Heart left ventricle (tissue), 16 donors: ENCODE measurements at places on chromosomes 7 and 10.

DNA sequence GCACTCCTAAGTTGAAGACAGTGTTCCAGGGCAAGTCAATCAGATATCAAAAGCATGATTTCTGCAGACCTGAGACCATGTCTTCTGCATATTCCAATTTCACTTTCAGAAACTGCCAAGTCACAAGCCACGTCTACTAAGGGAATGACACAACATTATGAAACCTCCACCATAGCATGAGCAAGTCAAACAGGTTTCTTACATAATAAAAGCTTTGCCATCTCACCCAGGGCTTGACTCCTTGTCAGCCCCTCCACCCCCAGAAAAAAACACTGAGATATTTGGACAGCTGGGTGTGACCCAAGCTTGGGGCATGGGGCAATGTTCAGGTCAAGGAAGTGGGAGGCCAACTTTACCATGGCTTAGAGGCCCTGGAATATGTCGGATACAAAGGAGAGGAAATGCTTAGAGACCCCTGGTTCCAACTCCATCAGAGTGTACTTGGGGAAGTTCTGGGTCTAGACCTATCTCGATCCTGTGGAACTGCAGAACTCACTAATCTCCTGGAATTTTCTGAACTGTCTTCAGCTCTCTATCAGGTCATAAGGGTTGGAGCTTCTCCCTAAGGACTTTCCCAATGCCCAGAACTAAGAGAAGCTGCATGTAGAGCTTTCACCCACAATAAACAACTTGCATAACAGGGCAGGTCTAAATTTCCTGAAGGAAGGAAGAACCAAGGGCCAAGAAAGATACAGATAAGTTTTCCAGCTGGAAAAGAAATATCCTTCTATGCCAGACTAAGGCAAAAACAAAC, 80.6 kb upstream of the NAMPT start:
- H3K4me1 ChIP-seq = no peaks in the 10 kb centered on the region
- H3K4me3 ChIP-seq = no peak overlapping the region
- no peak for DNase-seq
- no peaks in the 10 kb centered on the region for H3K27me3 ChIP-seq

- H3K27ac ChIP-seq = no peak overlapping the region
- H3K4me1 ChIP-seq = no peaks in the 10 kb centered on the region
- H3K36me3 ChIP-seq = no peaks in the 10 kb centered on the region
- no peak for DNase-seq
These were observed 504.5 kb downstream of the XPNPEP1 start for GRCh38 chr10:109418795-109419194.

GRCh38 chr7:84589012-84589411, 394.4 kb upstream of the SEMA3A start:
- no peak overlapping the region for H3K4me3 ChIP-seq
- DNase-seq = no peak
- H3K36me3 ChIP-seq = no peaks in the 10 kb centered on the region
- no peaks in the 10 kb centered on the region for H3K27me3 ChIP-seq
- H3K27ac ChIP-seq = no peak overlapping the region

- peaks cover 24% of the 10 kb centered on the region for H3K4me1 ChIP-seq
- no peaks in the 10 kb centered on the region for H3K27me3 ChIP-seq
- H3K36me3 ChIP-seq = no peaks in the 10 kb centered on the region
- H3K27ac ChIP-seq = no peak overlapping the region
- H3K4me3 ChIP-seq = no peak overlapping the region
- no peak for DNase-seq
These were observed 7.8 kb upstream of the OPN4 start for GRCh38 chr10:86646532-86646931.

DNA sequence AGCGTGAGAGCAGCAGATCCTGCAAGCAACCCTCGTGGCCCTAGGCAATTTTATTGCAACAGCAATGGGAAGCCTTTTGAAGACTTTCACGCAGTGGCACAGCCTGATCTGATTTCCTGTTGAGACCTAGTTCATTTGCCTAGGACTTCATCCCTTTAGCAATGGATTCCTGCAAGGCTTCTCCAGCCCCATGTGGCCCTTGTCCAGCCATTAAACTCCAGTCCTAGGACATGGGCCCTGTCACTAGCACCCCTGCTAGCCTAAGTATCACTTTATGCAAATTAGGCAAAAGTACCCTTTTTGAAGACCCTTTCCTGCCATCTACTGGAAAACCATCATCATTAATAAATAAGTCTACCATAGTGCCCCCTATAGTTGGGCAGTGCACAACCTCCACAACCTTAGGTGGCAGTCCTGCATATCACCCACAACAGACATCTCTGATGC, 379.4 kb downstream of the GALNT17 start:
- DNase-seq = no peak
- H3K4me1 ChIP-seq = no peaks in the 10 kb centered on the region
- H3K27me3 ChIP-seq = no peaks in the 10 kb centered on the region
- H3K4me3 ChIP-seq = no peak overlapping the region
- no peak overlapping the region for H3K27ac ChIP-seq
- no peaks in the 10 kb centered on the region for H3K36me3 ChIP-seq

DNA sequence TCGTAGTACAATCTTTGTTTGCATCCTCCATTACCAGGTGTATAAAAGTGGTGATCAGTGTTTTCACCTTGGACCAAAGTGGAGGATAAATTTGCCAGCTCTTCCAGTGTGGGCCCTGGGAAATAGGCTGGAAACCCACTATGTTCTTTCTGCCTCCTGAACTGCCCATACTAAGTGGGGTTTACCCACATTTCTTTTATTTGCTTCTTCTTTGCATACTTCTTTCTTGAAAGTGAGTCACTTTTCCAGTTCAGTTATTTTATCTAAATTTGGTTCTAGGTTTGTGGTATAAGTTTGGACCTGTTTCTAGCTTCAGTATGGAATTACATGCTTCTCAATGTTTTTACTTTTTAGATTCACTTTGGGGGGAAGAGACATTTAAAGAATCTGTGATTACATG, 126.2 kb upstream of the ACBD5 start:
- DNase-seq = no peak
- no peak overlapping the region for H3K4me3 ChIP-seq

GRCh38 chr10:88318803-88319202, 264.3 kb downstream of the RNLS start:
- no peaks in the 10 kb centered on the region for H3K4me1 ChIP-seq
- no peak overlapping the region for H3K27ac ChIP-seq
- no peaks in the 10 kb centered on the region for H3K36me3 ChIP-seq
- no peak for DNase-seq

DNA sequence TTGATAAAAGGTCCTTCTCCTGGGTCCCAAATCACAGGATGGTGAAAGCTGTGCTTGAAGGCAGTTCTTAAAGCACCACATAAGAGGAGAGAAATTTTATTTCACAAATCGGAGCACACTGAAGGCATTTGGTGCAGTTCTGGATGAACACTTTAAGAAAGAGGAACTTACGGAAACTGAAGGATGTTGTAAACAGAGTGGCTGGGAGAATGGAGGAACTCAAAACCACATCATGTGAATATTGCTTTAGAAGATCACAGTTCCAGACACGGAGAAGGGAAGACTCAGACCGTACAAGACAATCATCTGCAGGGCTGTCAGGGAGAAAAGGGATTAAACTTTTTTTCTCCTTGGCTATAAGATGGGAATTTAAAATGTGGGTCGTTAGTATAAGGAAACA, 9.0 kb upstream of the GPR141 start:
- no peaks in the 10 kb centered on the region for H3K36me3 ChIP-seq
- no peak overlapping the region for H3K27ac ChIP-seq
- DNase-seq = no peak
- no peaks in the 10 kb centered on the region for H3K27me3 ChIP-seq
- H3K4me3 ChIP-seq = no peak overlapping the region

DNA sequence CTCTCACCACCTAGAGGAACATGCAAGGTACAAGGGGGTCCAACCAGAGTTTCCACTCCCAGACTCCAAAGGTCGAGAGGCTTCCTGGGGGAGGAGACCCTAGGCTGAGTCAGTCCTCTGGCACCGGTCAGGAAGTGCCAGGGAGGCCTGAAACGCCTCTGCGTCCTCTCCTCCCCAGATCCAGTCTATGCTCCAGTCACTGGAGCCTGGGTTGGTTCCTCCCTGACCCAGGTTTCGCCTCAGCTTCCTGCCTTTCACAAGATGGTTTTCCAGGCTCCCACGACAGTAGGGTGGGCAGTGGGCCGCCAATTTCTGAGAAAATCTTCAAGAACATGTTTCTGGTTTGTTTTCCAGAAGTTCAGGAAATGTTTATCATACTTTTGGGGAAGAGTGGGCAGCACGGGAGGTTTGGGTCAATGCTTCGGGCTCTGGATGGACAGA, 30.0 kb downstream of the DUSP5 start:
- DNase-seq = no peak
- peaks cover 6% of the 10 kb centered on the region for H3K4me1 ChIP-seq
- H3K27me3 ChIP-seq = no peaks in the 10 kb centered on the region
- no peak overlapping the region for H3K4me3 ChIP-seq
- no peak overlapping the region for H3K27ac ChIP-seq
- H3K36me3 ChIP-seq = no peaks in the 10 kb centered on the region

GRCh38 chr10:26468700-26469099, 30.6 kb downstream of the APBB1IP start:
- DNase-seq = no peak
- no peak overlapping the region for H3K4me3 ChIP-seq
- no peaks in the 10 kb centered on the region for H3K4me1 ChIP-seq
- H3K27me3 ChIP-seq = no peaks in the 10 kb centered on the region
- peaks cover 7% of the 10 kb centered on the region for H3K36me3 ChIP-seq

- no peak overlapping the region for H3K27ac ChIP-seq
- no peaks in the 10 kb centered on the region for H3K36me3 ChIP-seq
- no peak overlapping the region for H3K4me3 ChIP-seq
- no peaks in the 10 kb centered on the region for H3K27me3 ChIP-seq
- no peak for DNase-seq
- H3K4me1 ChIP-seq = no peaks in the 10 kb centered on the region
These were observed 178.3 kb downstream of the CDCA7L start for GRCh38 chr7:21767300-21767900.

DNA sequence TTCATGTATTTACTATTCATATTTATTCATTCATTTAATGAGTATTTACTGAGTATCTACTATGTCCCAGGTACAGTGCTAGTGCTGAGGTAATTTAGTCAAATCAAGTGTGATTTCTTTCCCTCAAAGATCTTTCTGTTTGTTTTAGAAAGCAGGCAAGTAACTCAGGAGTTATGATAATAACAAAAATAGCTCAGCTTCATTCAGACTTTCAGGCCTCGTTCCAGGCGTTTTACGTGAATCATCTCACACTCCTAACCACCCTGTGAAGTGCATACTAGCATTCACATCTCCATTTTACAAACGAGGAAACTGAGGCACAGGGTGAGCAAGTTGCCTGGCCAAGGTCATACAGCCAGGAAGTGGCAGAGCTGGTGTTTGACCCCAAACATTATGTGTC, 468.7 kb upstream of the C7orf33 start:
- no peak overlapping the region for H3K4me3 ChIP-seq
- H3K27ac ChIP-seq = no peak overlapping the region
- no peaks in the 10 kb centered on the region for H3K36me3 ChIP-seq
- no peaks in the 10 kb centered on the region for H3K4me1 ChIP-seq

- no peak for DNase-seq
- no peak overlapping the region for H3K4me3 ChIP-seq
- H3K4me1 ChIP-seq = no peaks in the 10 kb centered on the region
- no peak overlapping the region for H3K27ac ChIP-seq
- H3K36me3 ChIP-seq = no peaks in the 10 kb centered on the region
- no peaks in the 10 kb centered on the region for H3K27me3 ChIP-seq
These were observed 391.4 kb upstream of the AKR1E2 start for GRCh38 chr10:4434516-4435071.

- no peaks in the 10 kb centered on the region for H3K36me3 ChIP-seq
- peaks cover 16% of the 10 kb centered on the region for H3K4me1 ChIP-seq
- DNase-seq = peak; percentile 68
- no peak overlapping the region for H3K4me3 ChIP-seq
These were observed 172.3 kb upstream of the ADO start for GRCh38 chr10:62632071-62632809.

- H3K27ac ChIP-seq = no peak overlapping the region
- no peak for DNase-seq
- H3K27me3 ChIP-seq = no peaks in the 10 kb centered on the region
- H3K4me1 ChIP-seq = peaks cover 5% of the 10 kb centered on the region
- H3K36me3 ChIP-seq = no peaks in the 10 kb centered on the region
These were observed 57.9 kb upstream of the TMEM72 start for GRCh38 chr10:44853148-44853734.

GRCh38 chr10:19532411-19532810, 283.8 kb upstream of the PLXDC2 start:
- H3K27me3 ChIP-seq = no peaks in the 10 kb centered on the region
- no peak for DNase-seq
- no peaks in the 10 kb centered on the region for H3K4me1 ChIP-seq
- H3K4me3 ChIP-seq = no peak overlapping the region
- H3K36me3 ChIP-seq = no peaks in the 10 kb centered on the region

- no peak overlapping the region for H3K27ac ChIP-seq
- no peaks in the 10 kb centered on the region for H3K27me3 ChIP-seq
- peaks cover 33% of the 10 kb centered on the region for H3K4me1 ChIP-seq
- no peak overlapping the region for H3K4me3 ChIP-seq
- DNase-seq = no peak
These were observed 2.4 kb downstream of the UROS start for GRCh38 chr10:125820701-125821100.

- H3K27ac ChIP-seq = no peak overlapping the region
- H3K4me3 ChIP-seq = no peak overlapping the region
- no peaks in the 10 kb centered on the region for H3K36me3 ChIP-seq
- no peaks in the 10 kb centered on the region for H3K4me1 ChIP-seq
These were observed 421.4 kb downstream of the SDK1 start for GRCh38 chr7:3722396-3722922.

DNA sequence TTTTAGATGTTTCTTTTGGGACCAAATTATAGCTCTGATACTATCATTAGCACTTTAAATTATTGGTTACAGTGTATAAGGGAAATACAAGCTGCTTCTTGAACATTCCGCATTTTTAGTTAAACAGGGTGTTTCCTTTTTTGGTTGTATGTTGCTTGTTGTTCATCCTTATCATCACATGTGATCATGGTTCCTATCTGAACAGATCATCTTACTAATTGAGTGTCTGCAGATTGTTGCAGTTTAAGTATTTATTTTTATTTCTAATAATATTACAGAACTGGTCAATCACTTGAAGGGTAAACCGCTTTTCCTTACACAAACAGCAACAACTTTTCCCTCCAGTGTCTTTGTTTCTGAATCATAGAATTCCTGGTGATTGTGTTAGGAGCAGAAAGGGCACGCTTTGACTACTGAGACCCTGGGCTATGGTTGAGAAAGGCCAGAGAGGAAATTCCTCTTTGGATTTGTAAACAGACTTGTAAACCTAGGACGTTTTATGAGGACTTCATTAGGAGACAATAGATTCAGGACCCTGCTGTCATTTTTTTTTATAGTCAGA, 37.2 kb downstream of the CHN2 start:
- no peak overlapping the region for H3K27ac ChIP-seq
- H3K27me3 ChIP-seq = no peaks in the 10 kb centered on the region
- H3K4me1 ChIP-seq = peaks cover 4% of the 10 kb centered on the region
- no peaks in the 10 kb centered on the region for H3K36me3 ChIP-seq

GRCh38 chr10:88805361-88805760, 2.8 kb downstream of the LIPM start:
- no peak for DNase-seq
- H3K36me3 ChIP-seq = no peaks in the 10 kb centered on the region
- no peaks in the 10 kb centered on the region for H3K27me3 ChIP-seq
- H3K4me3 ChIP-seq = no peak overlapping the region

DNA sequence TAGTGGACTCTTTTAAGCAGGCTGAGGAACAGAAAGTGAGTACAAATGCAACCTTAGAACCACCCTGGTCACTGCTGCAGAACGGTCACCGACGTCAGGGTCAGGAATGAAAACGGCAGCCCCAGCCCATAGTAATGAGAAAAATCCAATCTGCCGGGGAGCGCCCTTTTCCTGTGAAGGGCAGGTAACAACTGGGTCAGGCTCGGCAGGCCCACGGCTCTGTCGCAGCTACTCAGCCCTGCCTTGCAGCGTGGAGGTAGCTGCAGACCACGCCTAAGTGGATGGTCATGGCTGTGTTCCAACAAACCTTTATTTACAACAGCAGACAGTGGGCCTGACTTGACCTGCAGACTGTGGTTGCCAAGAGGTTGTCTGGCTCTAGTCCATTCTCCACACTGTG, 563.2 kb downstream of the DNAJB6 start:
- no peaks in the 10 kb centered on the region for H3K27me3 ChIP-seq
- no peaks in the 10 kb centered on the region for H3K36me3 ChIP-seq
- no peak overlapping the region for H3K27ac ChIP-seq
